Stimulated activated naive CD8-positive, alpha-beta T cell treated with anti-CD3 and anti-CD28 coated beads, Interleukin-15, Interleukin-2, amounts not matched to agents 100 U/mL and 50 U/mL, for 24 hours (primary cell): ENCODE measurements at places on chromosomes 3 and 15.

- peak; percentile 51 for DNase-seq
Observed at GRCh38 chr3:14431452-14431916, 29.1 kb downstream of the SLC6A6 start.

- no peak for DNase-seq
Observed at GRCh38 chr3:159877924-159878323, 110.7 kb upstream of the IL12A start.

DNA sequence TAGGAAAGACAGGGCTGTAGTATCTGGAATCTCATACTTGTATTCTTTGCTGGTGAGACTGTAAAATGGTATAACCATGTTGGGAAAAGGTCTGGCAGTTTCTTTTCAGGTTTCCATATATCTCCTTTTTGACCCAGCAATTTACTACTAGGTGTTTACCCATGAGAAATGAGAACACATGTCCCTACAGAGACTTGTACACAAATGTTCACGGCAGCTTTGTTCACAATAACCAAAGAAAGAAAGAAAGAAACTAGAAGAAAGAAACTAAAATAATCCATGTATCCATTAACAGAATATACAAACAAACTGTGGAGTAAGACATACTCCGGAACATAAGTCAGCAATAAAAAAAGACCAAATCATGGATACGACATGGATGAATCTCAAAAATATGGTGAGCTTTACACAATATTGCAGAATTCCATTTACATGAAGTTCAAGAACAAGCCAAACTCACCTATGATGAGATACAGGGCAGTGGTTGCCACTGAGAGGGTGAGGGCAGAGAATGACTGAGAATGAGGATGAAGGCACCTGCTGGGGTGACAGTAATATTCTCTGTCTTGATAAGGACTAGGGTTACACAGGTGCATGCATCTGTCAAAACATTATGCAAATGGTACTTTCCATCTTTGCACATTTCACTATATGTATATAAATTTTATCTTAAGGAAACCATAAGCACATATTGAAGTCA, 2.7 kb downstream of the RFTN1 start:
- DNase-seq, result no peak

DNA sequence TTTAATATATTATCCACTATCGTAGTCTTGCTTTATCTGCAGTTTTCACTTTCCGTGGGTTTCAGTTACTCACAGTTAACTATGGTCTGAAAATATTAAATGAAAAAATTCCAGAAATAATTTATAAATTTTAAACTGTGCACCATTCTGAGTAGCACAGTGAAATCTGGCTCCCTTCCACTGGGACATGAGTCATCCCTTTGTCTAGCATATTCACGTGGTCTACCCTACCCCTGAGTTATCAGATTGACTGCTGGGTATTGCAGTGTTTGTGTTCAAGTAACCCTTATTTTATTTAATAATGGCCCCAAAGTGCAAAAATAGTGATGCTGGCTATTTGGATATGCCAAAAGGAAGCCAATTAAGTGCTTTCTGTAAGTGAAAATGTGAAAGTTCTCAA, 539.5 kb upstream of the AGTR1 start:
- DNase-seq, result no peak

DNA sequence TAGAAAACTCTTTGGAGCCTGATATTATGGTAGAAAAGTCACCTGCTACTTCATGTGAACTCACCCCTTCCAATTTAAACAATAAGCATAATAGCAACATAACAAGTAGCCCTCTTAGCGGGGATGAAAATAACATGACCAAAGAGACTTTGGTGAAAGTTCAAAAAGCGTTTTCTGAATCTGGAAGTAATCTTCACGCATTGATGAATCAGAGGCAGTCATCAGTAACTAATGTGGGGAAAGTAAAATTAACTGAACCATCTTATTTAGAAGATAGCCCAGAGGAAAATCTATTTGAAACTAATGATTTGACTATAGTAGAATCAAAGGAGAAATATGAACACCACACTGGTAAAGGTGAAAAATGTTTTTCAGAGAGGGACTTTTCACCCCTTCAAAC, 5.1 kb upstream of the SCG5 start:
- no peak for DNase-seq

GRCh38 chr3:188002626-188003138, 151.3 kb upstream of the LPP start:
- DNase-seq, result no peak

- DNase-seq, result no peak
Observed at GRCh38 chr3:38552364-38552763, 56.2 kb downstream of the EXOG start.

- no peak for DNase-seq
Observed at GRCh38 chr15:90138071-90138833, 36.0 kb upstream of the IDH2 start.

DNA sequence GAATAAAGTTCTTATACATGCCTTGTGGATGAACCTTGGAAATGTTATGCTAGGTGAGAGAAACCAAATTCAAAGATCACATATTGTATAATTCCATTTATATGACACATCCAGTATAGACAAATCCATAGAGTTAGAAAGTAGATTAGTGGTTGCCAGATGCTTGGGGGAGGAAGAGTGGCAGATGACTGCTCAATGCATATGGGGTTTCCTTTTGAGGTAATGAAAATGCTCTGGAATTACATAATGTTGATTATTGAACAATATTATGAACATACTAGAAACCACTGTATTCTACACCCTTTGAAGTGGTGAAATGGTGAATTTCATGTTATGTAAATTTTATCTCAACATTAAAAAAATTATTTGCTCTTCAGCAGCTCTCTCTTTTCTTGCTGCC, 100.8 kb downstream of the DHX36 start:
- DNase-seq, result no peak

DNA sequence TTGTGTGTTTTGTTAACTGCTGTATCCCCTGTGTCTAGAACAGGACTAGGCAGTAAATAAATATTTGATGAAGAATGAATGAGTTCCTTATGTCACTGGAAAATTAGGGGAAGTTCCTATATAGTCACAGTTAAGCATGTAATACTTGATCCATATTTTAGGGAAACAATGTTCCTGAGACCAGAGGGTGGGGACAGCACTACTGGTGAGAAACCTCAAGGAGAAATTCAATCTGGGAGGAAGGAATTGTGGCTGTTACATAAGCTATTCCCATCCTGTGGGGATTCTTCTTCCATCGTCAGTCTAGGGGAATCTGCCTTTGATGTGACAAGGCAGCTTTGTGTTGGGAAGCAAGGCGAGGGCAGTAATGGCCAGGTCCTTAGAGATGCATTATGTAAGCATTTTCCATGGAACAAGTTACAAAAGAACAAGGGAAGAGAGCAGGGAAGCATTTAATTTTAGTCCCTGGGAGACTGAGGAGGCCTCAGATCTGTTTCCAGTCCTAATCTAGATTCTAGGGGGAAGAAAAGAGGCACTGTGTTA, 219.3 kb upstream of the TTC14 start:
- DNase-seq, result no peak

GRCh38 chr3:33665294-33665693, 52.8 kb downstream of the CLASP2 start:
- DNase-seq, result no peak

- DNase-seq, result no peak
Observed at GRCh38 chr15:57307527-57308169, 68.7 kb upstream of the CGNL1 start.

DNA sequence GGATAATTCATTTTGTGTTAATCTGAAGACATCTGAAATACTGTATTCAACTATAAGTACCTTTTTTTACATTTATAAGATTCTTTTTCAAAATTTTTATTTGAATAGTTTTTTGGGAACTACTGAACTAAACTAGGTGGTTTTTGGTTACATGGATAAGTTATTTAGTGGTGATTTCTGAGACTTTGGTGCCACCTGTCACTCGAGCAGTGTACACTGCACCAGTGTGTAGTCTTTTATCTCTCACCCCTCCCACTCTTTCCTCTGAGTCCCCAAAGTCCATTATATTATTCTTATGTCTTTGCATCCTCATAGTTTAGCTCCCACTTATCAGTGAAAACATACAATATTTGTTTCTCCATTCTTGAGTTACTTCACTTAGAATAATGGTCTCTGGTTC, 57.6 kb downstream of the CD86 start:
- DNase-seq, result no peak

- DNase-seq, result no peak
Observed at GRCh38 chr3:126456766-126457388, 18.8 kb downstream of the ZXDC start.

GRCh38 chr3:11591391-11592282, 52.1 kb downstream of the VGLL4 start:
- DNase-seq, result no peak

GRCh38 chr3:27914199-27914598, 192.1 kb upstream of the EOMES start:
- DNase-seq, result no peak

- DNase-seq, result peak; percentile 73
Observed at GRCh38 chr15:23035964-23036566, 3.3 kb downstream of the TUBGCP5 start.

- DNase-seq, result no peak
Observed at GRCh38 chr15:72800833-72801481, 17.4 kb upstream of the ADPGK start.

- DNase-seq, result no peak
Observed at GRCh38 chr3:69095636-69096035, 10.9 kb downstream of the ARL6IP5 start.

DNA sequence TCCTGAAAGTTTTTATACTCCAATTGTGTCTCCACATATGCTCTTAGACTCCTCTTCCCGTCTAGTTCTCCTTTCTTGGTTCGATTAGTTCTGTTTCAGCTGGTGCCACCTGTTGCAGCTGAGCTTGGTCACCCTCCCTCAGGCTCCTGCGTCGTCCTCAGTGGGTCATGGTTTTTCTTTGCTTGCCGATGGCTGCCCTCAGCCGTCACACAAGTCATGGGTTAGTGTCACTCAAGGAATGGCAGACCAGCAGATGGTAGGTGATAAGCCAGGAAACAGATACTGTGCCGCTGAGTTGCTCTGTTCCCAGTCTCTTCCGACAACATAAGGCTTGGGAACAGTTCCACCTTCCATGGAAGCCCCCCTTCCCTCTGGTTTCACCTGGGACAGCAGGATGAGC, 109.9 kb downstream of the IGF1R start:
- no peak for DNase-seq

DNA sequence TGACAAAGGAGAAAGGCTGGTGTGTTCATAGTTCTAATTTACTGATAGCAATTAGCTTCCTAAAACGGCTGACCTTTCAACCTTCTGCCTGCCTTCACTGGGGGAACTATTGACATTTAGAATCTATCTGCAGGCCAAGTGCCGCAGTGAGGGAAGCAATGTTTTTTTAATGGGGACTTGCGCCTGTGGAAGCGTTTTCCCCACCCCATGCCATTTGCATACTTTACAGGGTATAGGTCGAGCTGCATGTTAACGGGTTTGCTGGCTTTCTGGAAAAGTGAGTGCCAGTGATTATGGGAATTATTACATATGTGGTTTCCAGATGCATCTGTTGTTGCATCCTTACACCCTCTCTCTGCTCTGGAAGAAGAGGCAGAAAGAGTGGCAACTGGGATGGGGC, 180.1 kb downstream of the RAB11A start:
- no peak for DNase-seq

DNA sequence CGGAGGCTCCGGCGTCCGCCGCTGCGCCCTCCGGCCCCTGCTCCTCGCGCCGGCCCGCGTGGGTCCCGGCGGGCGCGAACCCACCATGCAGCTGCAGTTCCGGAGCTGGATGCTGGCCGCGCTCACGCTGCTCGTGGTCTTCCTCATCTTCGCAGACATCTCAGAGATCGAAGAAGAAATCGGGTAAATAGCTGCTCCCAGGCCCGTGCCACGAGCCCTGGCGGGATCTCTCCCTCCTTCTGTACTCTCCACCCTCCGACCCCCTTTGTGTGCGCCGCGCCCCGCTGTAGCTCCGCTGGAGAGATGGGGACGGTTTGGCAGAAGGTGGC, 263 bp downstream of the ST8SIA2 start:
- DNase-seq, result no peak

GRCh38 chr3:116517308-116517707, 72.0 kb upstream of the LSAMP start:
- no peak for DNase-seq

GRCh38 chr15:90413411-90414379, 25.7 kb downstream of the IQGAP1 start:
- no peak for DNase-seq

DNA sequence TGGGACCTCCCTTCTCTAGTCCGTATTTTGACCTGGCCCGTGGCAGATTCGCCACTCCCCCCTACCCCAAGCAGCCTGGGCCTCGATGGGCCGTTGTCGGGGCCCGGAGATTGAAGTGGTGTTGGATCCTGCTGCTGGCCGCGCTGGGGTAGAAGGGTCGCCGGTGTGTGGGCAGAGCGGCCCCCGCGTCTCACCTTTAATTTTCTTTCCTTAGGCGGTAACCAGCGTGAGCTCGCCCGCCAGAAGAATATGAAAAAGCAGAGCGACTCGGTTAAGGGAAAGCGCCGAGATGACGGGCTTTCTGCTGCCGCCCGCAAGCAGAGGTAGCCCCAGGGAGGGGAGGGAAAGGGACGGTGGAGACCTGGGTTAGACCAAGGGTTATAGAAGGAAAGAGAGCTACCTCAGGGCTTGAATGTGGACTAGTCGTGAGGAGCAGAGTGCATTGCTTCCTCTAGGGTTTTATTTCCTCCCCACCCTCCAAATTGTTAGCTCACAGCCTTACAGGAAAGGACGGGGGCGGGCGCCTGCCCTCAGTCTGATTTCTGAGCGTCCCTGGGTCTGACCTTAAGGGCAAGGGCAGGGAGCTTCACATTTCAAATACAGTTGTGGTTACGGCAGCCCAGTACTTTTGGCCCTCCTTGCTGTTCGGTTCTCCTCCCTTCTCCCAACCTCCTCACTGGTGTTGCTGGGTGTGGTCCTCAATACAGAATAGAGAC, 799 bp downstream of the SERF2 start:
- DNase-seq, result peak; percentile 55

- DNase-seq, result no peak
Observed at GRCh38 chr3:193837347-193837827, 244.4 kb downstream of the OPA1 start.

DNA sequence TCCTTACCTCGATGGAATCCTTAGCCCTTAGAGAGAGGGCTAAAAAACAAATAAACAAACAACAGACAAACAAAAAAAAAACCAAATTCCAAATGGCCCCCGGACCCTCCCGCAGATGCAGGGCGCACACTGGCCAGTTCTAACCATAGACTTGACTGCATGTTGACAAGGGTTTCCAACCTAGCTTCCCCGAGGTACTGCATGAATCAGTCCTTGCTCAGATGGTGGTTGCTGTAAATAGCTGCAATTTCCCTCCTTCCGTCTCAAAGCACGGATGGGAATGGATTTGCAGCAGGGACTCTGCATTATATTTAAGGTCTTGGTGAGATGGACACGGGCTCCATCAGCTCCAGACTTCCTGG, 162.8 kb downstream of the CD47 start:
- DNase-seq, result no peak

- DNase-seq, result peak; percentile 35
Observed at GRCh38 chr3:24678421-24678865, 183.8 kb upstream of the THRB start.

- no peak for DNase-seq
Observed at GRCh38 chr3:123488645-123489347, 39.9 kb upstream of the ADCY5 start.
